Fibroblast of the aortic adventitia (primary cell): ENCODE measurements at places on chromosomes 4 and X. TPM values are rescaled to one million over a fixed set of nuclear protein-coding genes. Genes with fewer than 3 reads are reported as not detected.

Gene AWAT2
- under 0.01 TPM in 1 of 2 replicates, not detected in the other for total RNA-seq

Gene CAPN6
- not detected in 2 replicates for total RNA-seq

Gene C4orf17
- total RNA-seq = not detected in 2 replicates

Gene PFKFB1
- 0.09 TPM in 1 of 2 replicates, not detected in the other for total RNA-seq

Gene SLC16A2
- 5.9 and 28.5 TPM in 2 replicates for total RNA-seq

Gene SYNPO2
- total RNA-seq = 3.4 and 28.3 TPM in 2 replicates

Gene KANTR
- 4.4 and 7.2 TPM in 2 replicates for total RNA-seq

Gene STK32B
- 4.0 and 5.3 TPM in 2 replicates for total RNA-seq

Gene ANKRD50
- total RNA-seq = 22.2 and 23.4 TPM in 2 replicates

Gene DDX60
- total RNA-seq = 24.8 and 49.0 TPM in 2 replicates

Gene TMEM35A
- total RNA-seq = 2.5 and 14.4 TPM in 2 replicates

Gene SORBS2
- total RNA-seq = 2.8 and 5.8 TPM in 2 replicates

Gene BRS3
- not detected in 2 replicates for total RNA-seq

Gene RBM3
- 125 and 463 TPM in 2 replicates for total RNA-seq

Gene MAGEC1
- not detected in 2 replicates for total RNA-seq

Gene BTC
- 0.81 TPM in 1 of 2 replicates, not detected in the other for total RNA-seq

Gene TRPC3
- 0.45 and 0.49 TPM in 2 replicates for total RNA-seq

Gene TRIM61
- total RNA-seq = 1.1 and 2.5 TPM in 2 replicates

Gene SERTM2
- not detected in 2 replicates for total RNA-seq

Gene EREG
- 15.0 TPM in 1 of 2 replicates, not detected in the other for total RNA-seq

Gene SLC34A2
- not detected in 2 replicates for total RNA-seq

Gene THAP9
- total RNA-seq = 2.9 and 7.1 TPM in 2 replicates

Gene RNF150
- 0.57 and 0.99 TPM in 2 replicates for total RNA-seq

Gene SLC38A5
- total RNA-seq = 10.2 and 97.0 TPM in 2 replicates

Gene ARHGAP10
- 32.1 and 45.0 TPM in 2 replicates for total RNA-seq

Gene SLITRK2
- not detected in 2 replicates for total RNA-seq

Gene CXCL1
- total RNA-seq = 1.3 and 5.2 TPM in 2 replicates

Gene ERVMER34-1
- total RNA-seq = under 0.01 TPM in 1 of 2 replicates, not detected in the other

Gene AKAP14
- not detected in 2 replicates for total RNA-seq

Gene KCNIP4
- 0.82 and 1.7 TPM in 2 replicates for total RNA-seq

Gene SLC2A9
- 0.74 and 0.90 TPM in 2 replicates for total RNA-seq

Gene H2BW2
- total RNA-seq = not detected in 2 replicates
